ENCODE measurements at places on chromosomes 5 and 9.
A peak's percentile ranks its signal among the peaks of the same experiment; 100 is the strongest.

DNA sequence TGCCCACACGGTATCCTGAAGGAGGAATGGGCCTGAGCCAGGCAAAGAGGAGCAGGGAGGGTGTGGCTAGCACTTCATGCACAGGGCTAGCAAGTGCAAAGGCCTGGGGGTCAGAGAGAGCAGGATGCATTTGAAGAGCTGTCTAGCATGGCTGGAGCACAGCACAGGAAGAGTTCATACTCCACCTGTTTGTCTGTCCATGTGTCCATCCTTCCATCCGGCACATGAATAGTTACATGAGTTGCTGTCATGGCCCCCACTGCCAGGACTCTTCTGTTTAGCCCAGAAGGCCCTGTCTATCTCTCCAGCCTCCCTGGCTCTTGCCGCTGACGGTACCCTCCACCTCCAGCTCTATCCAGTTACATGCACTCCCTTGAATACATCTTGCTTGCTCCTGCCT lies 17.1 kb downstream of the RGS3 start:
- no peak for DNase-seq

- DNase-seq = no peak
Observed at GRCh38 chr9:21415493-21416267, 6.8 kb downstream of the IFNA8 start.

DNA sequence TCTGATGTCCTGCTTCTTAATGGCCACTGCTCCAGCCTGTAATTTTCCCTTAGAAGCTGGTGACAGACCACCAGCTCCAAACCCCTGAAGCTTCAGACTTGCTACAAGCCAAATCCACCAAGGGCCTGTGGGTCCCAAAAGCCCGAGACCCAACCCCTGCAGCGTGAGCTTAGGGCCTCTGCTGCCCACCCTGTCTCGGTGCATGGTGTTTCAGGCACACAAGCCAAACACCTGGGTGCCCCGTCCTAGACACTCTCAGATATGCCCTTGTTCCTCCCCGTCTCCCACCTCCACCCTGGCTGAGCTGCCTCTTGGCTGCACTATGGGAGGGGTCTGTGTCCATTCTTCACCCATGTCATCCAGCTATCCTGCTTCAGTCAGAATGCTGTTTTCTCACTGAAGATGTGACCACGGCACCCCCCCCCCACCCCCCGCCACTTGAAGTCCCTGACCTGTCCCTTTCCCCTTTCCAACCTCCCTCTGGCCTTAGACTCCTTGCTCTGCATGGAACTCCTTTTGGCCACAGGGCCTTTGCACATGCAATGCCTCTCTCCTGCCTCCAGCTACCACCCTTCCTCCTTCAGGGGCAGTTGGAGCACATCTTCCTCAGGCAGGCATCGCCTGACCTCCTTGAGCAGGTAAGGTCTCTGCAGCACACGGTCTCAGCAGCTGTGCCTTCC lies 55.8 kb downstream of the ZNF354C start:
- DNase-seq = no peak

- DNase-seq = no peak
Observed at GRCh38 chr5:1795506-1795905, 4.1 kb downstream of the MRPL36 start.

GRCh38 chr9:84027201-84027600 lies 46.6 kb downstream of the RMI1 start:
- no peak for DNase-seq

DNA sequence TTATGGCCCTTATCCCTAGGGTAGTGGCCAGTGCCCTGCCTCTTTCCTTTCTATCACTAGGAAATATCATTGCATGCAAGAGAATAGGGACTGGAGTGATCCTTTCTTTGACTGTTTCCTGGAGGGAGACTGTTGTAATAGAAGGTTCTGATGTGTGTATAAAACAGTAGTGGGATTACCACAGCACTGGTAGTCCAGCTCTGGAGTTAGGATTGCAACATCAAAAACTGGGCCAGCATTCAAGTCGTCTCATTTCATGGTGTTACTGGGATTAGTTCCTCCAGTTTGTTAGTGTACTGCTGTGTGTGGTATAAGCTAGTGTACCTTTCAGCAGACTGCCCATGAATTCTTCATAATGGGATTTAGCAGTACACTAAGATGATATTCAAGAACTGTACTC lies 45.8 kb downstream of the KIAA1958 start:
- DNase-seq = no peak

- DNase-seq = no peak
Observed at GRCh38 chr5:6601816-6602215, 31.0 kb downstream of the NSUN2 start.

DNA sequence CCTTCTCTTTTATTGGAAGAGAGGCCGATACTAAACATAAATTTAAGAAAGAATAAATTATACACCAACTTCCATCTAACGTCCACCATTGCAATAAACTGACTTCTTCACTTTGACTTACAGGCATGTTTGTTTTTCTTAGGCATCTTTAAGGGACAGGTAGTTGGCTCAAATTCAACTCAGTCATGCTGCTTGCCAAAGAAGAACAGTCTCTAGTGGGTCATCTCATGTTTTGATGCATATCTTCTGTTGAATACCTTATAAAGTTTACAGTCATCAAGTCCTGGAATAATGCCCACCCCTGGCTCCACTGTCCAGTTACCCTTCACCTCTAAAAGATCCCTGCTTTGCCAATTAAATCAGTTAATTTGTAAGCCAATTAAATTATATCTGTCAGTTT lies 328.2 kb upstream of the GRAMD2B start:
- DNase-seq = no peak

- no peak for DNase-seq
Observed at GRCh38 chr5:126044111-126044668, 379.0 kb upstream of the GRAMD2B start.

- no peak for DNase-seq
Observed at GRCh38 chr5:126265917-126266316, 157.3 kb upstream of the GRAMD2B start.

DNA sequence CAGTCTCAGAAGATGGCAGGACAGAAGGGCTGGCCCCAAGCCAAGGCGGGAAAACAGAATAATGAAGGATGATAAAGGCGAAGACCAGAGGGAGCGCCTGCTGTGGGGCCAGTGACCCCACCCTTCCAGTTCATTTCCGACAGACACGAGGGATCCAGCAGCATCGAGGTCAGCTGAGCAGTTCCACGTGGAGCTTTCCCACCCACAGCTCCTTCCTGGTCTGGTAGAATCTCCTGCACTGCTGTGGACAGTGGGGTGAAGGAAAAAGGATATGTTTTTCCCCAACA lies 265.9 kb upstream of the VLDLR start:
- no peak for DNase-seq

GRCh38 chr9:131999692-132000551 lies 79.7 kb downstream of the MED27 start:
- no peak for DNase-seq

GRCh38 chr5:147763791-147764525 lies 18.6 kb downstream of the JAKMIP2 start:
- no peak for DNase-seq

- DNase-seq = no peak
Observed at GRCh38 chr9:120941046-120941770, 14.6 kb upstream of the TRAF1 start.

DNA sequence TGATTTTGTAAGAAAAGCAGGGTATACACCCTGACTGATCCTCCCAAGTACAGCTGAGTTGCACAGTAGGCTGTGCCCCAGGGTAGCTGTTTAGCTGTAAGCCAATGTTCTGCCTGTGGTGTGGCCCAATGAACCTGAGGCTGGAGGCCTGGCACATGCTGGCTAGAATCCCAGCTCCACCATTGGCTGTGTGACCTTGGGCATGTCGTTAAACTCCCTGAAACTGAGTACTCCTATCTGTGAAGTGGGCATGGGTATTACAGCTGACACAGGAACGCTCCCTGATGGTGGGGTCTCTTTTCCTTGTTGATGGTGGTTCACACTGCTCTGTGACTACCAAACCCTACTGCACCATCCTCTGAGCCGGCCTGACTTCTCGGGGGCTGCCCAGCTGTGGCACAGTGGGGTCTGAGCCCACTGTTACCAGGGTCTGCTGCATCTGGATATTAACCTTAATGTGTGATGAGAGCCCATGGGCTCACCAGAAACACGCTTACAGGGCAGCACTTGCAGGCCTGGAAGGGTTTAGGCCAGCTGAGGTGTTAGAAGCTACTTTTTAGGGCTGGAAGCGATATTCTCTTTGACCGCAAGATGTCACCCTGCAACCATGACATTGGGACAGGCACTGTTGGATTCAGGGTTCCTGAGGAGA lies 7.0 kb upstream of the GADD45G start:
- no peak for DNase-seq

GRCh38 chr5:39274398-39275085 lies 55.2 kb upstream of the FYB1 start:
- DNase-seq = no peak

- DNase-seq = no peak
Observed at GRCh38 chr5:53071738-53072137, 37.8 kb downstream of the MOCS2 start.

GRCh38 chr9:1048811-1049210 lies 1.3 kb upstream of the DMRT2 start:
- no peak for DNase-seq

DNA sequence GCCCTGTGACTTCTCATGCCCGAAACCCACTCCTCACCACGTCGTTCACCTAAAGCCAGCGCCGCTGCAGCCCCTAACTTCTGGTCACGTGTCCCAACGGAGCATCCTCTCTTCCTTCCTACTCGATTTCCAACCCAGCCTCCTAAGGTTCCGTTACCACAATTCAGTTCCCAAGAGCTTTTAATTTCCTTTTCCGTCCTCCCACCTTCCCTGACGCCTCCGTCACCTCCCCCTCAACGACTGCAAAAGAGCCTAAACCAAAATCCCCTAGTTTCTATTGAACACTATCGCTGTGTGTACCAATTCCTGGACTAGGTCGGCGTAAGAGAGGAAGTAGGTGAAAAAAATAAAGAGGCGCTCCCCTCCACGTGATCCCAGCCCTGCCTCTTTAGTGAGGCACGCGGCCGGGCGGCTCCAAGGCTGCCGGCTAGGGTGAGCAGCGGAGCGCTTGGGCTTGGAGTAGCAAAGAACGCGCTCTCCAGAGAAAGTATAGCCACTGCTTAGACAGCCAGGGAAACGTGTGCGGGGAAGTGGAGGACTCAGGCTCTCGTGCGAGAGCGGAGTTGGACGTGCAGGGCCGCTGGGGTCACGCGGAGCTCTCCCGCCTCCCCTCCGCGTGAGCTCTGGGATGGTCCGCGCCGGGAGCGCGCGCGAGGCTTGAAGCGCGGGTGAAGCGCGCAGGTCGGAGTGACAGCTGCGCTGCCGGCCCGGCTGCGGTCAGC lies at the start of the genes CENPP and NOL8:
Gene CENPP (plus strand): TSS at position 685 of the 722 bp plus-strand sequence.
Gene NOL8 (minus strand): TSS at position 82 of the 722 bp plus-strand sequence. CDS start 1,189 bp downstream, outside the sequence.
- peak; percentile 66 for DNase-seq

GRCh38 chr5:146461319-146461718 lies 14.2 kb downstream of the TCERG1 start:
- DNase-seq = no peak

GRCh38 chr5:78293851-78294247 lies 649 bp downstream of the AP3B1 start:
- DNase-seq = no peak

DNA sequence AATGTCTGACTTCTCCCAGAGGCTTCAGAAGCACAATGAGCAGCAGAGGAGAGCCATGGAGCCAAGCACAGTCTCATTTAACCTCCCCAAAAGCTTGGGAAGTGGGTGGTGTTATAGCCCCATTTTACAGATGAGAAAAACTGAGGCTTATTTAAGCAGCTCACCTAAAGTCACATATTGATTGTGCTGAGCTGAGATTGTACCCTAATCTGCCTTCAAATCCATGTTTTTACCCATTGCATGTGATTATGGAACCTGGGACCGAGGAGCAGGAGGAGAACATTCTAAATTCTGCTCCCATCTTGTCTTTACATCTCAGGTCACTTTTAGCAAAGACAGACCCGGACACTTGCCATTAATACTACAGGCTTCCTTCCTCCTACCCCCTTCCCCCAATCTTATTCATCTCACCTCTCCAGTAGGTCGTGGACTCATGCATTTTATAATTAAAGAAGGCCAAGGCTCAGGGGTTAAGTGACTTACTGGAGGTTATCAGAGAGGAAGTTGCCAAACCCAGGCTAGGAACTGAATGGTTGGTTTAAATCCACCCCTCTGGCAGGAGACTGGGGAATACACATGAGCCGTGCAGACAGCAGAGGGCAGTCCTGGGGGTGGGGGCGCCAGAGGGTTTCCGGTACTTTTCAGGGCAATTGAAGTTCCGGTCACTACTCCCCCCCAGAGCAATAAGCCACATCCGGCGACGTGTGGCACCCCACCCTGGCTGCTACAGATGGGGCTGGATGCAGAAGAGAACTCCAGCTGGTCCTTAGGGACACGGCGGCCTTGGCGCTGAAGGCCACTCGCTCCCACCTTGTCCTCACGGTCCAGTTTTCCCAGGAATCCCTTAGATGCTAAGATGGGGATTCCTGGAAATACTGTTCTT lies 51.0 kb upstream of the IL17B start:
- DNase-seq = no peak

DNA sequence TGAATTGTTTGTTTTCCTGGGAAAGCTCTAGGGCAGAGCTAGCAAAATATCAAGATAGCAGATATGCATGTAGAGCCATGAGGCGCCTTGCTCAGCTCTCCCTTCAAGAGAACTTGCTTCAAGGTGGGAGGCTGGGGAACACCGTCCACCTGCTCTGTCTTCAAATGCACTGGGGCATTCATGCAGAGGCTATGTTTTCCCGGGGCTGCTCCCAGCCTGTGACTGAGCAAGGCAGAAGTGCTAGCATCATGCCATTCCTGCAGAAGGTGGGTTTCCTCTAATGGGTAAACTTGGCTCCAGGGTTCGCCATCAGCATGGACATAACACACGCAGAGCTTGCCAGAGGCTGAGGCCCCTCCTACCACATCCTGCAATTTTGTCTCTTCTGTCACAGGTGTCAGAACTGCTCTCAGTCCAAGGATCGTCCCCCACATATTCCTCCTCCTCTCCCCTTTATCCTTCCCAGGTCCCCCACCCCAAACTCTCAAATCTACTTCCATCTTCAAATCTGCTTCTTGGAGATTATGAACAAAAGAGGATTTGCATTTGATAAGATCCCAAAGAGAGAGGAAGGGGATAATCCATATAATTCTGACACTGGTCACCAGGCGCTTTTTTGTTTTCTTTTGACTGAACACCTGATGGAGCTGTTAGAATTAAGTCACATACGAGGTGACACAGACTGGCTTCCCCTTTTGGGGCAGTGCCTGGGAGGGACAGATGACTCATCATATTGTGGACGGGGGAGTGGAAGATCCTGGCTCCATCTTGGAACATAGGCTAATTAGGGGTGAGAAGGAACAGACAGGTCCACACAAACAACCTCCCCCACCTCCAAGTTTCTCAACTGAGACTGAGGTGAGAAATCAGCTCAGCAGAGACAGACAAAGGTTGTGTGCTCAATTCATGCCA lies 85.0 kb upstream of the TAF11L2 start:
- DNase-seq = no peak

DNA sequence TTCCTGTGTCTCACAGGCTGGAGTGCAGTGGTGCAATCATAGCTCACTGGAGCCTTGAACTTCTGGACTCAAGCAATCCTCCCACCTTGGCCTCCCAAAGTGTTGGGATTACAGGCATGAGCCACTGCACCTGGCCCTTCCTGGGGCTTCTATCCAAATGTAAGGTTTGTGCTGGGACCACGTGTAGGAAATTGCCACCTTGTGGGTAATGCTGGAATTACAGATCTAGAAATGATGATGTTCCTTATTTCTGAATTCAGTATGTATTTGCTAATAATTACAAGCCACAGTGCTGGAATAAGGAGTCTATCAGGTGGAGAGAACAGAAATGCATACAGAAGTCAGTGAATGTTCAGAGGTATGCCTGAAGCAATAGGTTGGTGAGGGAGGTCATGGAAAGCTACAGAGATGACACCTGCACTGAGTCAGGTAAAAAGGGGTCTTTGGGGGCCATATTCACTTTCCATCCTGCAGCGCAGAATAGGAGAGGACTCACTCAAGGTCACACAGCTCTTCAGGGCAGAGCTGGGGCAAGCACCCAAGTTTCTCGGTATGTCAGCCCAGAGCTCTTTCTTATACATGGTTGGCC lies 8.8 kb upstream of the IGFBPL1 start:
- DNase-seq = no peak

Data from stimulated activated CD8-positive, alpha-beta memory T cell treated with anti-CD3 and anti-CD28 coated beads, Interleukin-4, amount 100 ng/mL, for 1 hour (primary cell).